ENCODE measurements at places on chromosomes 3 and 15.

DNA sequence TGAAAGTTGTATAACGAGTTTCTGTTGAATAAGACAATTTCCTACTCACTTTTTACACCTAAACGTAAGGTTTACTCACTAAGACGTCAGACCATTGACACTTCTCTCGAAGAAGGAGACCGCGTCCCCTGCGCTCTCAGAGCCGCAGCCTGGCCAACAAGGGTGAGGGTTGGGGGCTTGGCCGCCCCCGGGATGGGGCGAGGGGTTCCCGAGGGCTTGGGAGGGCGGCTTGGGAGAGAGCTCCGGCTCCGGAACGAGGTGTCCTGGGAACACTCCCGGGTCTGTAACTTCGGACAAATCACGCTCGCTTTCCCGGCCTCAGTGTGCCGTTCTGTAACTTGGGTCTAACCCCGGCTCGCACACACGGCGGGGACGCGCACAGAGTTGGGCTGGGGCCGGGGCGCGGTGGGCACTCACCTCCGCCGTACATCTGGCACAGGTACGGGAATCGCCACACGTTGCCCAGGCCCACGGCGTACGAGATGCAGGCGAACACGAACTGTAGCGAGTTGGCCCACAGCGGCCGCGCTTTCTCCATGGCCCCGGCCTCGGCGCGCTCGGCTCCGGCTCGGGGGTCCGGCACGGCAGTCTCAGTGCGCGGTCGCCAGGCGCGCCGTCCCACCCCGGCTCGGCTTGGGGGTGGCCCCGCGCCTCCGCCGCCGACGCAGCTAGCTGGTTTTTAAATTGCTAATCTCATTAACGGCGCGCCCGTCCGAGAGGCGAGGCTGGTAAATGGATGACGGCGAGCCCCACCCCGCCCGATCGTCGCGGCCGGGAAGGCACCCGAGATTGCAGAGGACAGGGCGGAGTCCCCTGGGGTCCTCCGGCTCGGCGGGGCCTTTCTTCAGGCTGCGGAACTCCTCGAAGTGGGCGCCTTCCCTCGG is at the start of gene SLC6A20:
TSS of gene SLC6A20 (minus strand) at position 655 of the 884 bp plus-strand sequence. CDS start at position 538, 117 bp downstream.
- DNase-seq: no peak

DNA sequence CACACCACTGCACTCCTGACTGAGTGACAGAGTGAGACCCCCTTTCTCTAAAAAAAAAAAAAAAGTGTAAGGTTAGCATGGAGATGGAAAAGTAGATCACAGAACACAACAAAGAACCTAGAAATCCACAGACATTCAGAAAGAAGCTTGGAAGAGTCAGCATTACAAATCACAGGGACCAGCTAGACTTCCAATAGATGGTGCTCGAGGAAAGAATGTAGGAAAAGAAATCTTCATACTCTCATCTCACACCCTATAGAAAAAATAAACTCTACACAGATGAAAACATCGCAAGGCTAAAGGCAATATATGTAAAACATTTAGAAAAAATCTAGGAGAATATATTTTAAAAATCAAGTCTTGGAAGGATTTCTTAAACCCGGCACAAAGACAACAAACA is 94.5 kb upstream of the ABHD17C start:
- DNase-seq: no peak

GRCh38 chr3:27431116-27431515 is 53.1 kb downstream of the SLC4A7 start:
- DNase-seq: no peak

- DNase-seq: no peak
These were observed 73.3 kb upstream of the UBE2E2 start for GRCh38 chr3:23129817-23130216.

GRCh38 chr3:5006755-5007202 is 27.5 kb downstream of the BHLHE40 start:
- peak; percentile 95 for DNase-seq

DNA sequence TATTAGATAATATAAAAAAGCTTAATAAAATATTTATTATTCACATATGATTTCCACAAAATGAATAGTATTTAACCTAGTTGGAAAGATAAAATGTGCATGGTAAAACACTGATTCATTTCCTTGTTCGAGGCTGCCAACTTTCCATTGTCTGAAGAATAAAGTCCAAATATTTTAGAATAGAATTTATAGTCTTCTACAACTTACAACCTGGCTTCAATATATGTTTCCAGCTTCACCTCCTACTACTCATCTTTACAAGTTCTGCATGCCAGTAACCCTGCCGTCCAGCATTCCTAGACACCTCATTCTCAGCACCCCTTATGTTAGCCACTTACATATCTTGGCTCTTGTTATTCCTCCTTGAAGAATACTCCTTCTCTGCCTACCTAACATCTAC is 244.5 kb downstream of the FGF12 start:
- DNase-seq: no peak

DNA sequence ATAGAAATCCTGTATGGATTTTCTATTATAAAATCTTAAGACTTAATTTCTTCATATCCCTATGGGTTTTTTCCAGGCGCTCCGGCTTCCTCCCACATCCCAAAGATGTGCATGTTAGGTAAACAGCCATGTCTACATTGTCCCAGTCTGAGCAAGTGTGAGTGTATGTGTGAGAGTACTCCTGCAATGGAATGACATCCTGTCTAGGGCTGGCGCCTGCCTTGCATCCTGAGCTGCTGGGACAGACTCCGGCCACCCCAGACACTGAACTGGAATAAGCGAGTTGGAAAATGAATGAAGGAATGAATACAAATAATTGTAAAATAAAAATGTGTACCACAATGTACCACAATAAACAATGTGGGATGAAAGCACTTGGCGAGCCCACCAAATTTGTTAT is 69.2 kb downstream of the RFTN1 start:
- no peak for DNase-seq

DNA sequence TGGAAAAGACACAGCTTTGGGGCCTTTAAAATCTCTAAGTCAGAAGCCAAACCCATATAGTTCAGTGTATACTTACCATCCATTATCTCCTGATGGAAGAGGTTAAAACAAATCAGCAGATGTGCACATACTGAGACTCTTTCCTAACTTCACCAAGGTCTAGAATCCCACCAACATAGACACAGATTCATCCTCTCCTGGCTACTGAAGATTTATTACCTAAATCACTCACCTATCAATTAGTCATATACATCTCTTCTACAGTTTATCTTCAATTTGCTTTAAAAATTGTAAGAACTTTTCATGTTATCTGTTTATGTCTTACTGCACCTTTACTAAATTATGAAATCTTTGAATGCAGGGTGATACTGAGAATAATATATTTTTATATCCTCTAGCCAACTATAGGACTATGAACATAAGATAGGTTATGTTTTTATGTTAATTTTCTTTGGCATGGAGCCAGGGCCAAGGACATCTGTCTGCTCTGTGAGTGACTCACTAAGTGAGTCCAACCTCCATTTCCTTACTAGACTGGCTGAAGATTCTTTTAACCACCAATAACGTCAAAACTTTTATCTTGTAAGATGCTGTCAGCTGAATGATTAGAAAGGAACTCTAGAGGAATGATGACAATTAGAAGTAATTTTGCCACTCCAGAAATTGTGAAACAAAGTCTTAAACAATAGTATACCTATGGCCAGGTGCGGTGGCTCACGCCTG is 397.6 kb downstream of the FOXP1 start:
- no peak for DNase-seq

- no peak for DNase-seq
These were observed 215.3 kb downstream of the ROBO2 start for GRCh38 chr3:77254967-77255831.
